ENCODE measurements at places on chromosomes 2 and 18.

- DNase-seq, result no peak
Measured at GRCh38 chr18:23963443-23964165, 51.0 kb upstream of the TTC39C start.

- no peak for DNase-seq
Measured at GRCh38 chr18:837922-838321, 25.9 kb upstream of the YES1 start.

DNA sequence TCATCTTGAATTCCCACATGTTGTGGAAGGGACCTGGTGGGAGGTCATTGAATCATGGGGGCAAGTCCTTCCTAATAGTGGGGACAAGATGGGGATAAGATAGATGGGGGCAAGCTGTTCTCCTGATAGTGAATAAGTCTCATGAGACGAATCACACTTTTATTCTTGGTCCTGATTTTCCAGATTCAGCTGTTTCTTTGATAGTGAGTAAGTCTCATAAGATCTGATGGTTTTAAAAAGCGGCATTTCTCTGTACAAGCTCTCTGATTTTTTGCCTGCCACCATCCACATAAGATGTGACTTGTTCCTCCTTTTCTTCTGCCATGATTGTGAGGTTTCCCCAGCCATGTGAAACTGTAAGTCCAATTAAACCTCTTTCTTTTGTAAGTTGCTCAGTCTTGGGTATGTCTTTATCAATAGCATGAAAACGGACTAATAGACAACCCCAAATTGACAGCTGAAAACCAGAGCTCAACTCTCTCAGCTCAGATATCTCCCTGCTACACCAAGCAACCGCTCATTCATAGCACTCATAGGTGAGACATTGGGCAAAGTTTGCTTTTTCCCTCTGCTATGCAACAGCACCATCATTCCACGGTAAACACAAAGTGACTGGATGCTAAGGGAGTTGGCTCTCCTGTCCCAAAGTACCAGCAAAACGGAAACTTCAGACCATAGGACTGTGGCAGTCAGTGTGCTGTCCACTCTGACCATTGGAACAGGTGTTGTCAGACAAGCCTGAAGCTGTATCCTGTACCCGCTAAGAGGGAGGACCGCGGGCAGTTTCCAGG, 44.9 kb upstream of the TBC1D8 start:
- DNase-seq, result no peak

DNA sequence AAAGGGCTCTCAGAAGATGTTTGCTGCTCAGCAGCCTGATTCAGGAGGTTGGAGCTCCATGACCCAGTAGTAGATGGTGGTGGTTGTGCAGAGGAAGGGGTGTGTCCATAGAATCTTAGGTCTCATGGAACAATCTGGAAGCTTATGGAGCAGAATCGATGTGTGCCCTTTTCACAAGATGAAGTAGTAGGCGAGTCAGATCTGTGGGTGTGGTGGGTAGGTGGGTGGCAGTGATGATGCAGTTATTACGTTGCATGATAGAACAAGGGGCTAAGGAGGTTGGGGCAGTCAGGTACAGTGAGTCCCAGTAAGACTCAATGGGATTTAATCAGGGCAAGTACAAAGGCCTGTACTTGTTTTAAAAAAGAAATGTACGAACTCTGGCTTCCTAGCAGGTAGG, 9.1 kb downstream of the TET3 start:
- no peak for DNase-seq

- no peak for DNase-seq
Measured at GRCh38 chr2:54671010-54671409, 52.5 kb upstream of the EML6 start.

GRCh38 chr2:168182550-168183249, 64.7 kb downstream of the STK39 start:
- no peak for DNase-seq

All from fibroblast of pulmonary artery (primary cell).